Pancreas (tissue), 10 donors: ENCODE measurements at places on chromosomes 4 and X. TPM values are rescaled to one million over a fixed set of nuclear protein-coding genes. Genes with fewer than 3 reads are reported as not detected.

Gene PPARGC1A
- polyA plus RNA-seq: 2.7 TPM

Gene CYSLTR1
- polyA plus RNA-seq: 0.34 TPM

GRCh38 chr4:77950203-77950602 is 87.6 kb downstream of the MRPL1 start:
- DNase-seq: no peak

DNA sequence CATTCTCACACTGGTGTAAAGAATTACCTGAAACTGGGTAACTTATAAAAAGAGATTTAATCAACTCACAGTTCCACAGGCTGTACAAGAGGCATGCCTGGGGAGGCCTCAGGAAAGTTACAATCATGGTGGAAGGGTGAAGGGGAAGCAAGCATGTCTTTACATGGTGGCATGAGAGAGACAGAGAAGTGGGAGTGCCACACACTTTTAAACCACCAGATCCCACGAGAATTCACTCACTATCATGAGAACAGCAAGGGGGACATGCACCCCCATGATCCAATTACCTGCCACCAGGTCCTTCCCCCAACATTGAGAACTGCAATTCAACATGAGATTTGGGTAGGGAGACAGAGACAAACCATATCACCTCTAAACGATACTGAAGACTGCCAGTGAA is 23.0 kb downstream of the EPGN start:
- no peak for DNase-seq

- DNase-seq: peak; percentile 35
Measured at GRCh38 chr4:8904041-8904501, 32.4 kb upstream of the HMX1 start.

GRCh38 chr4:25834411-25835107 is 28.2 kb downstream of the SEL1L3 start:
- no peak for DNase-seq

GRCh38 chrX:10741003-10741402 is 120.6 kb upstream of the MID1 start:
- DNase-seq: no peak

GRCh38 chr4:20490734-20491133 is 209.5 kb upstream of the PACRGL start:
- DNase-seq: no peak

GRCh38 chr4:14269824-14270223 is 642.3 kb upstream of the BOD1L1 start:
- no peak for DNase-seq

DNA sequence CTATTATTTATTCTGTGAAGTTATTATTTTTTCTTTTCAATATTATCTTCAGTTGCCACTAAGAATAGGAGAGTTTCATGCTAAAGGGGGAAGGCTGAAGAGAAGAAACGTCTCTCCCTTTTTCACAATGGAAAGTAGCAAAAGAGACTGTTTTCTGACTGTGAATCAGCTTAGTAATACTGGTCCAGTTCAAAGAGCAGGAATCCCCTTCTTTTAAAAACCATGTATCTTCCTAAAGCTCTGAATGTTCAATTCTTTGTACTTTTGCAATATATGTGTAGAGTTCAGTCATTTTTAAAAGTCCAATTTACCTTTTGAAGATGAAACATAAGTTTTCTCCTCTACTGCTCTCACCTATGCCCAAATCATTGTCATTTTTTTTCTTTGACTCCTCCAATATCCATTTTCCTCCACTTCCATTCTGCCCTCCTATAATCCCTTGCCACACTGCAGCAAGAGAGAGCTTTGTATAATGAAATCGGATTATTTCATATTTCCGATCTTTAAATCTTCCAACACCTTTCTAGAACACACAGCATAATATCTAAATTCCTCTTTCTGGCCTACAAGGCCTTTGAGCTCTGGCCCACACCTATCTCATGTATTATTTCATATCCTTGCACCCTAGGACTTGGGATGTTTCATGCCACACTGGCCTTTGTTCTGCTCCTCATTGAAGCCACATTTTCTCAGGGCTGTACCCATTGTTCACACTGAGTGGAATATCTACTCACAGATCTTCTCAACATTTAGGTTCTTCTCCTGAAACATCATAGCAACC is 195.3 kb downstream of the CAMK2D start:
- no peak for DNase-seq

GRCh38 chrX:14872851-14873675 is at the start of the genes FANCB and MOSPD2:
TSS of gene FANCB (minus strand) at chrX:14873069. CDS start at chrX:14865510, 7,559 bp downstream.
TSS of gene MOSPD2 (plus strand) at chrX:14873421. CDS start at chrX:14873529, 108 bp downstream.
- peak; percentile 94 for DNase-seq

DNA sequence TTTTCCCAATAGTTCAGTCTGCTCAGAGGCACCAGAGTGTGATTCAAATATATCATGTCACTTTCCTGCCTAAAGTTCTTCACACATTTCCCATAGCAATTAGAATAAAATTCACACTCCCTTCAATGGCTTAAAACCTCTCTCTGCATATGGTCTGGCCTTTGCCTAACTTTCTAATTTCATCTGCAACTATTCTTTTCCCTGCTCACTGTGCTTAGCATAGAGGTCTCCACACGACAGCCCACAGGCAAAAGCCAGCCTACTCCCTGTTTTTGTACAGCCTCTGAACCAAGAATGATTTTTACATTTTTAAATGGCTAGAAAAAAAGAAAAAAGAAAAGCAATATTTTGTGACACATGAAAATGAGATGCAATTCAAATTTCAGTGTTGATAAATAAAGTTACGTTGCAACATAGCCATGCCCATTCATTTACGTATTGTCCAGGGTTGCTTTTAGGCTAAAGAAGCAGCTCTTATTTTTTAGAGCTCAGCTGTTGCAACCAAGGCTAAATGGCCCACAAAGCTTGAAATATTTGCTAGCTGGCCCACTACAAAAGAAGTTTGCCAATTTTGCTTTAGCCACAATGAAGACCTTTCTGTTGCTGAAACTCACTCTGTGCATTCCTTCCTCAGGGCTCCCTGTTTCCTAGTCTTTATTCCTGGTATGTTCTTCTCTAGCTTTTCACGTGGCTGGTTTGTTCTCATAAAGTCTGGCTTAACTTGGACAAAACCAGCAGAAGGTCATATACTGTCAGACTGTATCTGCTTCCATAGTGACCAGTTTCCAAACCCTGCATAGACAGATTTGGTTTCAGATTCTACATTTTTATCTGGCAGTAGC is 26.6 kb upstream of the IRF2 start:
- no peak for DNase-seq

GRCh38 chr4:73103799-73104503 is 34.4 kb upstream of the COX18 start:
- DNase-seq: no peak

DNA sequence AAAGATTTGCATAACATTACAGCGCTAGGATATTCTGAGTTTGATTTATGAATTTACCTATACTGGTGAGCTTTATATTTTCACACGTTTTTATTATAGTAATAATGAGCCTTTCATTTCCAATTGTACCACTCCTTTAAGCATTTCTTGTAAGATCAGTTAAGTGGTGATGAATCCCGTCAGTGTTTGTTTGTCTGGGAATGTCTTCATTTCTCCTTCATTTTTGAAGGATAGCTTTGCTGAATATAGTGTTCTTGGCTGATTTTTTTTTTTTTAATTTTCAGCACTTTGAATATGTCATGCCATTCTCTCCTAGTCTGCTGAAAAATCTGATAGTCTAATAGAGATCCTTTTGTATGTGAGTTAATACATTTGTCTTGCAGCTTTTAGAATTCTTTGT is 70.1 kb downstream of the IL15 start:
- no peak for DNase-seq

- no peak for DNase-seq
Measured at GRCh38 chrX:109533631-109534030, 3.0 kb upstream of the NXT2 start.

GRCh38 chrX:24153178-24153795 is 3.8 kb downstream of the ZFX start:
- no peak for DNase-seq

GRCh38 chr4:79645942-79646341 is 237.9 kb upstream of the GK2 start:
- DNase-seq: no peak
